A172 (cell line): ENCODE measurements at places on chromosomes 2 and 18. TPM values are rescaled to one million over a fixed set of nuclear protein-coding genes. Genes with fewer than 3 reads are reported as not detected.

Gene PTRHD1
- total RNA-seq, result 41.9 and 51.6 TPM in 2 replicates

DNA sequence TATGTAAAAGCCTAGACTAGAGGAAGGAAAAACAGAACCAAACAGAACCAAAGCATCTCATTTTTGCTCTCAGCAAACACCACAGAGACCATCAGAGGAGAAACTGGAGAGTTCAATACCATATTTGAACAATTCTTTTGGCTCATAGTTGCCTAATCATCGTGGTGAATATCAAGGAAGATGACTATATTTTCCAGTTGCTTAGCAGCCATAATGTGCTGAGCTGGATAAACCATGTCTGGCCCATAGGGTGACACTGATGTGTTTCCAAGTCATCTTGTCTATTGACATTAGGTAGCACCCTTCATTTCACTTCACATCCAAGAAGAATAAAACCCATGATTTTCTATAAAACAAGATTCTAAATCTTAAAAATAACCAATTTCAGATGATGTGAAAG is 5.9 kb upstream of the XRCC5 start:
- DNase-seq, result no peak

- DNase-seq, result no peak
Measured at GRCh38 chr18:23263551-23264235, 128.4 kb downstream of the CABLES1 start.

DNA sequence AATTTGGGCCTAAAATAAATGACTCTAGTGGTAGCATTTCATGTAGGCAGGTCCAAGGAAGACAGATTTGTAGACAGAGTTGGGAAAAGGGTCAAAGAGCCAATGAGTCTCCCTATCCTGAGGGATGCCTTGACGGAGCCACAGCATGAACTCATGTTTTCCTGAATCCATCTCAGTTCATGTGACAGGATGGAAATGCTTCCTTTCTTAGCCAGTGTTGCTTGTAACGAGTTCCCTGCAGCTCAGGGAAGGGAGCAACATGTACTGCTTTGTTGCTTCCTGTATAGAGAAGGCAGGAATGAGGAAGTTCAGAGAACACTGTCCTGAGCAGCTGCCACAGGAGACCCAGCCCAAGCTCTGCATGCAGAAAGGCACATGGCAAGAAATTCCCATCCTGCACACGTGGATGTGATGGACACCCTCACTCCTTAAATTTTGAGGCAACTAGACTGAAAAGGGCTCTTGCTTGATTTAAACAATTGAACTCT is 27.9 kb downstream of the TMEM17 start:
- no peak for DNase-seq

DNA sequence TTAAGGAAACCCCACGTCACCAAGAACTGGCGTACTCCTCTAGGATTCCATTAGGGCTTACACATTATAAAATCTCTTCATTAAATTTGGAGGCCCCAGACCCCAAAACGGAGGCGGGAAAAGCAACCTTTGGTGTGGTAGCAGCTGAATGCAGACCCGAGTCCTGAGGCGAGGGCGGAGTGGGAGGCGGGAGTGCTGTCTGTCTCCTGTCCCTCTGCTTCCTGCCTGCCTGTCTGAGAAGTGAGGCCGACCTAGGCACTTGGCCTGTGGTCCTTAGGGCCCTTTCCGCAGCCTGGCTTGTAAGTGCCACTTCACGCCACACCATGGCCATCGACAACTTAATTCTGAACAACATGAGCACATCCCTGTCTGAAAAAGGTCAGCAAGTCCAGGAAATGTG is 102.1 kb downstream of the RTN4 start:
- no peak for DNase-seq

GRCh38 chr2:54107903-54108615 is 7.4 kb upstream of the ACYP2 start:
- DNase-seq, result no peak

GRCh38 chr18:34867520-34867919 is 157.4 kb downstream of the DTNA start:
- DNase-seq, result peak; percentile 27

Gene TANC1
- 12.6 and 14.3 TPM in 2 replicates for total RNA-seq

Gene MC5R
- 6.7 and 7.5 TPM in 2 replicates for total RNA-seq

DNA sequence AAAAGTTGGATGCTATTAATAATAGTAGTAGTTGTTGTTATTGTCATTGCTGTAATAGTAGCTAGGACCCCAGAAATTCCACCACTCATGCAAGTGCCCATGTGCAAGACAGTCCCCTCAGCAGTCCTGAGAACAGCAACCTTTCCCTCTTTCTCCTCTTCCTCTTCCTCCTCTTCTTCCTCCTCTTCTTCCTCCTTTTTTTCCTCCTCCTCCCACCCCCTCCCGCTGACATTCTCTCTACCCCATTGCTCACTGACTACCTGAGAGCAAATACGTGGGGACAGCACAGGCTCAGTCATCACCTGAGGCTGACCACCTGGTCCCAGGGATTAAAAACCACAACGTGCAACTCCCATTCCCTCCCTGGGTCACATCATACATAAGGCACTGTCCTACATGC is 41.8 kb downstream of the SMAD7 start:
- no peak for DNase-seq

DNA sequence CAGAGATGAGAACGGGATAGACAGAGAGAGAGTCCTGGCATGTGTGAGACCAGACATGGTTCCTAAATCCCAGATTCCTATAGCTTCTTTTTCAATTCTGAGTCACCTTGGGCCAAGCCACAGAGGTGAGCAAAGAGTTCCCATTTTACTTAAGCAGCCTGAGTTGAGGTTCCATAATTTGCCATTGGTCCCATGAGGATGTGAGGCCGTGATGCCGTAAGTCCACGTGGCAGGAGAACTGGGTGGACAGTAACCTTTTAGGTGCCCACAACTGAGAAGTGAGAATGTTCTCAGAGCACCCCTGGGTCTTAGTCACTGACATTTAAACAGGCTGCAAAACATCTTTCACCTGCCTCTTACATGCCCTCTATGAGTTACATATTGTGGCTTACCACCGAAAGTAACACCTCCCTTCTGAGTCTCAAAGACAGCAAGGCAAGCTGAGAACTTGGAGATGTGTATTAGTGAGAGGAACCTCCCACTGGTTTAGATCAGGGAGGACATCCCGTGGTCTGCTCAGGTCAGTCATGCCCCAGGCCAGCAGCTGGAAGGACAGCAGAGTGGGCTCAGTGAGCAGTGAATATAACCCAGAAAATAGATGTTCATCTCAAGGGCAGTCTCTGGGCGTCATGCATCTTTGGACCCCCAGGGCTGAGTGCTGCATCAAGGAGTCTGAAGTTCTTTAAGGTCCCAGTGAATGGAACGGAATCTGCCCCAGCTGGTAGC is 127.9 kb upstream of the LGALSL start:
- no peak for DNase-seq

GRCh38 chr2:201038855-201039254 is 32.6 kb downstream of the HYCC2 start:
- DNase-seq, result no peak

DNA sequence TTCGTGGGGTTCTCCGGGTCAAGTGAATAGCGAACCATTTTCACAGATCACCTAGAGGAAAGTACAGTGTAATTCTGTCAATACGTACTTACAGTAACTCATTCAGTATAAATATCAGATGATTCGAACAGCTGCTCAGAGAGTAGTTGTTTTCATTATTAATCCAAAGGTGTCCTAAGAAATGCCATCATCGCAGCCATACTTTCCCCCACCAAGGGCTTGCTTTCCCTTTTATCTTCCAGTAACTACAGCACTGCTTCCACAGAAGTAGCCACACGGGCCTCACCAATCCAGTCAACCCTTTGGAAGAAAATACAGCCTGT is 4.5 kb upstream of the C18orf32 start:
- DNase-seq, result no peak

DNA sequence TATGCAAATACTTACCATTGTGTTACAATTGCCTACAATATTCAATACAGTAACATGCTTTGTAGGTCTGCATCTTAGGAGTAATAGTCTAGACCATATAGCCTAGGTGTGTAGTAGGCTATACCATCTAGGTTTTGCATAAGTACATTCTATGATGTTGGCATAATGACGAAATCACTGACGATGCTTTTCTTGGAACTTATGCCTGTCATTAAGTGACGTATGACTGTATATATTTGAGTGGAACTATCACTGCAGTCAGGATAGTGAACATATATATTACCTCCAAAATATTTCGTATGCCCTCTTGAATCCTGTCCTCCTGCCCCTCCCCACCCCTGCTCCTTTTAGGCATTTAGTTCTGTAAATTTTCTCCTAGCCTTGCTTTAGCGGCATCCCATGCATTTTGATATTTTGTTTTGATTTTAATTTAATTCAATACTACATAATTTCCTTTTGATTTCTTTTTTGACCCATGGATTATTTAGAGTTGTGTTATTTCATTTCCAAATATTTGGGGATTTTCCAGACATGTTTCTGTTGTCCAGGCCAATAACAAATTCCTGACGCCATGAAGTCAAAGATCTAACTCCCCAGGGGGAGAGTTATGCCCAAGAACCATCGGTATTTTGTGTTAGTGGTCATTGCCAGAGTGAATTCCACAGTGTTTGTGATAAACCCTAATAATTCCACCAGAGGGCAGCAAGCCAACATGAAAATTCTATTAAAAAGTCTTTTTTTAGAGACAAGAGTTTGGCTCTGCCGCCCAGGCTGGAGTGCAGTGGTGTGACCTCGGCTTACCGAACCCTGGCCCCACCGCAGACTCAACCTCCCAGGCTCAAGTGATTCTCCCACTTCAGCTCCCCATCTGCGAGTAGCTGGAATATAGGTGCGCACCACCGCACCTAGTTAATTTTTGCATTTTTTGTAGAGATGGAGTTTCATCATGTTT is 24.2 kb upstream of the CASP8 start:
- peak; percentile 69 for DNase-seq

Gene GRHL1
- 0.57 and 3.8 TPM in 2 replicates for total RNA-seq

Gene CRYBA2
- not detected in 2 replicates for total RNA-seq

Gene RAD51AP2
- total RNA-seq, result 0.17 TPM in 1 of 2 replicates, not detected in the other

Gene CKAP2L
- total RNA-seq, result 18.0 and 21.0 TPM in 2 replicates

DNA sequence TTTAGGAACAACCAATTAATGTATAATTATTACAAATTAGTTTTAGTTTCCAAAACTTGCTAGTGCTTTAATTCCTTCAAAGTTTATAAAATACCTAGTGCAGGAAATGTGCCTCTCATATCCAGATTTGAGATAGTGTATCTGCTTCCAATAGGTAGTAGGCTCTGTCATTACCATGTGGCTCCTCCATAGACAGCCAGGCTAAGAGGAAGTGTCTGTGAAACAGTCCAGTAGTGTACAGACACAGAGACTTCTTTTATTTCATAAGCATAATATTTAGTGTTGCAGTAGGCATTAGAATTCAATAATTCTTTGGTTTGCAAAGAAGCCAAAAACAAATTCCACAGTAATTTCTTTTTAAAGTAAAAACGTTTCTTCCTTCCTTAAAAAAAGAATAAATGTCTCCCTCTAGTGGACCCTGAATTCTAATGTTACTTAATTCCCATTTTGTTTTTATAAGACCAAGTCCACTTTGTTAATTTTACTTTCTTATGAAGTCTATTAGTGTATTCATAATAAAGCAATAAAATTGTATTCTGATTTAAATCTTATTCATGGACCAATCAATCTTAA is 101.2 kb downstream of the NEB start:
- no peak for DNase-seq

GRCh38 chr2:36456227-36457175 is 100.9 kb downstream of the CRIM1 start:
- DNase-seq, result peak; percentile 72

DNA sequence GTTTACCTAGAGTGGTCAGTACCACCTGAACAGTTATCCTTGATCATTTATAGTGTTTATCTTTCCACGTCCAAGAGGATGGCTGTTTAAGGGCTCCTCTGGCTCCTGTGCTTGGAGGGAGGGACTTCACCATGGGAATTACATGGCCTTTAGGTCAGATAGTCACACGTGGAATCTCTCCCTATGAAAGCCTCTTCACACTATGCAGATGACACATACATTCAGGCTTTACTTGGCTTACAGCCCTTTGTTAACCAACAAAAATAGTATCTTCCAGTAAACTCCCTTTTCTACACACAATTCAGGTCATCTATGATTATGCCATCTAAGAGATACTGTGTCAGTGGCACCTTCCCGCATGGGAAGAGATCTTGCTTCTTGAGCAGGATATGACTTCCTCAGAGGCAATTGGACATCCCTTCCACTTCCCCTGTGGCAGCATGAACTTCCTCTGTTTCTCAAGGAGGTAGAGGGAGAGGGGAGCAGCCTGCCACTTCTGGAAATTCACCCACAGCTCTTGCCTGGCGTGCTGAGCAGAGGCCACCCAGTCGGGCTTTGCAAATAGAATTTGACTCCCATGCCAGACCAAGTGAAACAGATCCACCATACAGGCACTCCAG is 53.5 kb downstream of the COLEC12 start:
- no peak for DNase-seq

- DNase-seq, result no peak
Measured at GRCh38 chr2:23488584-23488983, 103.6 kb downstream of the KLHL29 start.

Gene MPP4
- 6.8 and 8.0 TPM in 2 replicates for total RNA-seq

Gene MAP3K19
- not detected in 2 replicates for total RNA-seq

DNA sequence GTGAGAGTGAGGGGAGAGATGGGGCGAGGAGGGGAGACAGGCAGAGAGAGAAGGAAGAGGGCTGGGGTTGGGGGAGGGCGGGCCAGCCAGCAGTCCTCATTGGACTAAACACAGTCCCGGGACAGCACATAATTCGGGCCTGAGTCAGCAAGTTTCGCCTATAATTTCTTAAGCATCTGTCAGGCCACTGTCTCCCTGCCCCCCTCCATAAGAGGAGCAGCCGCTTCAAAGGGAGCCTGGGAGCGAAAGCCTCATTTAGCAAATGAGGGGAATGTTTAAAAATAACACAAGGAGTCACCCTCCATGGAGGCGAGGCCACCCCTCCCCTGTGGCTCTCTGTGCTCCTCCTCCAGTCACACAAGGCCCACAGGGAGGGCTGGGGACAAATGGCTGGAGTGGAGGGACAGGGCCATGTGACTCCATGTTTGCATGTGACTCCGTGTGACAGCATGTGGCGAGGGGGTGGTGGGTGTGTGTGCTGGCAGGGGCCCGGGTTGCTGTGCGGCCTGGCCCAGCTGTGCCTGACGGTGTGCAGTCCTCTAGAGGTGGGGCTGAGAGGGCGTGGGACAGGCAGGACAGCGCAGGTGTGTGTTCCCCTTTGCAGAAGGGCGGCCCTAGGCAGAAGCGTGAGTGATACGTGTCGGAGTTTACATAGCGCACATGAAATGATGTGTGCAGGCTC is 162.4 kb downstream of the CELF4 start:
- DNase-seq, result peak; percentile 87

DNA sequence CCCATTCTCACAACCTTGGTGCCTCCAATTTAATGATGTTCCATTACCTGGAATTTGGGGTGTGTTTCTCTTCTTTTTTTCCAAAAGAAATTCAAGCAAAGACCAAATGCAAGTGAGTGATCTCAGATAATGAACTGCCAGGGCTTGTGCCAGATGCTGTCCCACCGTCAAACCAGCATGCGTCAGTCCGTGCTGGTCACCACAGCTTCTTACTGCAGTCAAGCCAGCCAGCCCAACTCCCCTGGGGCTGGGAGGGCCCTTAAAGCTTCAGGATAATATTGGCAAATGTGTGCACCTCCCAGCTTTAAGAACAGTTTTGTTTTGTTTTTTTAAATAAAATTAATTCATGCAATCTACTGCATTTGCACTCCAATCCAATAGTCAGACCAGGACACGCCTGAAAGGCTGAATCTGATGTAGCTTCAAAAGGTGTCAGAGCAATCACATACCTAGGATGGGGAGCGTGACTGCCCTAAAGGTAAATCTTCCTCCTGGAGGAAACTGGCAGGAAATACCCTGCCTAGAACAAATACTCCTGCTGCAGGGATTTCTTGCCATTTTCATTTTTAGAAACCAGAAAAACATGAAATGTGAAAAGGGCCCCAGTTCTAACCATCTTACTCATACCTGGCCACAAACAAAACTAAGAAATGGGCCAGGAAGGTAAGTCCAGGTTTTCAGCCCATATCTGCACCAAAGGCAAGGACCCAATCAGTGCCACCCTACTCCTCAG is 26.8 kb upstream of the SP3 start:
- DNase-seq, result no peak
